Activated T-cell treated with anti-CD3 and anti-CD28 coated beads for 48 hours (primary cell): ENCODE measurements at places on chromosomes 1 and 21.
A peak's percentile ranks its signal among the peaks of the same experiment; 100 is the strongest.

- DNase-seq: no peak
These were observed 42.5 kb upstream of the POFUT2 start for GRCh38 chr21:45330075-45330781.

DNA sequence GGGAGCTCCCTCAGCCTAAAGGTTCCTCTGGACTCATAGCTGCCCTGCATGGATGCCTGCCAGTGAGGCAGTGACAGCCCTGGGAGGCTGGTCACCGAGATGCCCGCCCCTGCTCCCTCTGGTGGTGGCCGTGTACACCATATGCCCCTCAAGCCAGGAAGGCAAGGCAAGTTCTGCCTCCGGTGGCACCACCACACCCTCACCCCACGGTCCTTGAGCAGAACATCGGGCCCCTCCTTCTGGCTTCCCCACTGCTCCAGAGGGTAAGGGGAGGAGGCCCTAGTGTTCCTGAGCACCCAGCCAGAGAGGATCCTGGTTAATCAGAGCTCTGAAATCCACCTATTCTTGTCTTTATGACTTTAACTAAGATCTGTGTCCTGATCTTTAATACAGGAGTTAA lies 1.5 kb upstream of the S100A14 start:
- DNase-seq: no peak

GRCh38 chr1:167000546-167000945 lies 11.5 kb downstream of the MAEL start:
- no peak for DNase-seq

GRCh38 chr1:176866011-176866714 lies 298.3 kb downstream of the ASTN1 start:
- no peak for DNase-seq

- no peak for DNase-seq
These were observed 13.1 kb upstream of the PSMG1 start for GRCh38 chr21:39196310-39196709.

DNA sequence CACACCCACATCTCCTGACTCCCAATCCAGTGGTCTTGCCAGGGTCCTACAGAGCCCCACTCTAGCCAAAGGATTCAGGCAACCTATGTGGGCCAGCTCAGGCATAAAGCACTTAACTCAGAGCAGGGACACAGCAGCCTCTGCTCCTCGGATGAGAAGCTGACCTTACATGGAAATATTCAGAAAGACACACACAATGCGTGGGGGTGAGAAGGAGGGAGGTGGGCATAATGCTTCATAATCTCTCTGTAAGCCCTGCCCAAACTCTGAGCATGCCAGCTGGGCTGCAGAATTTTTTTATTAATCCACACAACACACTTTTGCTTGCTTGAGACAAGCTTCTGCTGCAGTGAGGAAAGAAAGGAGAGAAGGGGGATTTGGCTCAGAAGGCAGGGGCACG lies 21.6 kb downstream of the KCND3 start:
- no peak for DNase-seq

DNA sequence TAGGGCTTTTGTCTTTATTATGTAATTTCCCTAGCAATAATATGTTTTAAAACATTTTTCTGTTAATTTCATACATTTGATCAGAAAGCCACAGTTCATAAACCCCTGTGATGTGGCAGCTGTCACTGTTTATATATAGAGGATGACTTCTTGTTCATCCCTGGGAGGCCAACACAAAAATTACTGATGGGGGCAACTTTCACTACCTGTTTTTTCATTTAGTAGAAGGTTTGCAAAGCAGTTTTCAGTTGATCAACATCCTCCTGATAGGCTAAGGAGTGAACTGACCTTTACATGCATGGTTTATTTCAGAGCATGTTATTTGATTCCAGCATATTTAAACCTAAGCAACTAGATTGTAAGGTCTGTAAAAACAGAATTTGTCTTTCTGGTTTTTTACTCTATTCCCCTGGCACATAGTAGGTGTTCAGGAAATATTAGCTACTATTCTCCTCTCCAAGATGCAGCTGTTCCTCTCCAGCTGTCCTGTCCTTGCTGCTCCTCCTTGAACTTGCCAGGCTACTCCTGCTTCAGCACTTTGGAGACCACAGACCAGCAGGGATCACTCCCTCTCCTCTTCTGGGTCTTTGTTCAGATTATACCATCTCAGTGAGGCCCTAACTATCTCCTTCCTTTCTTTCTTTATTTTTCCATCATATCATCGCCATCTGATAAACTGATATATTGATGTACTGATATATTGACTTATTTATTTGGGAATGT lies 54.7 kb downstream of the ROR1 start:
- no peak for DNase-seq

GRCh38 chr1:109425391-109426280 lies 612 bp downstream of the PSMA5 start:
- peak; percentile 64 for DNase-seq

DNA sequence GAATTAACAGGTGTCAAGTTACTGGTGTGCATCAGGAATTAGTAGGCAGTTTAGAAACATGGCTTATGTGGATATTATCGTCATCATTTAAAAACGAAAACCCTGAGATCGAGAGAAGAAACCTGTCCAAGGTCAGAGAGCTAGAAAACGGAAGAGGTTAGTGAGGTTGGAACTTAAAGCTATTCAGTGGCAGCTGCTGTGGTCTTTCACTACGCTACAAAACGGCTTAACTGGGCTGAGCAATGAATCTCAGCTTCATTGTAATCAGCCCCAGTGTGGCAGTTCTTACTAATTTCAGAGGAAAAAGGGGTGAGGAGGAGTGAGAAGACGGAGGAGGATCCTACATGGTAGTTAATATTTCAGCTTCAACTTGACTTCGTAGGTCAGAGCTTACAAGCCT lies 77.9 kb downstream of the DAB1 start:
- no peak for DNase-seq

GRCh38 chr1:217453816-217454215 lies 177.1 kb downstream of the GPATCH2 start:
- DNase-seq: no peak

DNA sequence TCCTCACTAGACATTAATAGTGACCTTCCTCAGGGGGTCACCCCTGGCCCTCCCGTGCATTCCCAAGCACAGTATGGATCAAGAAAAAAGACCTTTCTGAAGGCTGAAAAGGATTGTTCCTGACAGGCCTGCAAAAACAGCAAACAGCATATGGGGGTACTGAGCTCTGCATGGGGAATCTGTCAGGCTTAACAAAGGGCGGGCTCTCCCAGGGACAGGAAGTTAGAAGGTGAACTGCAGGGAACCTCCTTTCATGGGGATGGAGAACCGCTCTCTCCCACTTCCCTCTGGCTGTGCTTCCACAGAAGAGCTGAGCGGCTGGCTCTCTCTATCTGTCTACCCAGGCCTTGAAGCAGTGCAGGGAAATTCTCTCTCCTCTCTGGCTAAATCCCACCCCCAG lies 91.7 kb downstream of the DTL start:
- no peak for DNase-seq

DNA sequence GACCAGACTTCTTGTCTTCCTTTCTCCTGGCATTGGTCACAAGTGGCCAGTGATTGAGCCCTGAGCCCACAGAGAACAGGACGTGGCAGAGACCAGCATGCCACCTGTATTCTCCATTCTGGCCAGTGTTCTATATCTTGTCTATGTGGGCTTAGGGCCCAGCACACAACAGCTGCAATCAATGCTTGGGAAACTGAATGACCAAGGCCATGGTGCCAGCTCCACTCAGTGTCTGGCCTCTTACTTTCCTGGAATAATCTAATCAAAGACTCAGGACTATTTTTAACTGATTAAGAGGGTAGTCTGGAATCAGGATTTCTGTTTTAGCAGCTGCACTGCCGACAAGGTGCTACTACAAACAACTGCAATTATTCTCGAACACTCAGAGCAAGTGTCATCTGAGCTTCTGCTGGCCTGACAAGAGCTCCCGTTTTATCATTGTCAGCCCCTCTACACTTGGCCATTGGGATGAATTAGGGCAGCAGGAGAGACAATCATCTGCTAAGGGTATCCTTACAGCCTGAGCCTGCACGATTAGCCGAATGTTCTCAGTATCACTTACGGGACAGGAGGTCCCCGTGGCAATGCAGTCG lies 74.4 kb upstream of the GRIK3 start:
- no peak for DNase-seq

DNA sequence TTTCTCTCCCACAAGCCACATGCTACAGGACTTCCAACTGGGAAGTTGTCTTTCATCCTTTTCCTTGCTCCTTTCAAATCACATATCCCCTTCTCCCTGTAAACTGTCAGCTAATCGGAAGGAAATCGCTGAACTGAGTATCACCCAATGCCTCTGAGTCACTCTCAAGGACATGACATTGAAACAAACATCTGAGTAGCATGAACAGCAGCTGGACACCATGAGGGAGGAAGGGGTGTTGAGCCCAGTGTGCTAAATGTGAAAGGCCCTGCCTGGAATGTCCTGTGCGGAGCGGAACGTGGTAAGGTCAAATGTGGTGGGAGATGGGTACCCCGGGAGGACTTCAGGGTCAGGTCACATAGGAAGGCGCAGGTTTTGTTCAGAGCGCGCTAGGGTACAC lies at the start of gene OR2AJ1:
TSS of gene OR2AJ1 (plus strand) at position 22 of the 400 bp plus-strand sequence. CDS start 8,880 bp downstream, outside the sequence.
- DNase-seq: no peak

DNA sequence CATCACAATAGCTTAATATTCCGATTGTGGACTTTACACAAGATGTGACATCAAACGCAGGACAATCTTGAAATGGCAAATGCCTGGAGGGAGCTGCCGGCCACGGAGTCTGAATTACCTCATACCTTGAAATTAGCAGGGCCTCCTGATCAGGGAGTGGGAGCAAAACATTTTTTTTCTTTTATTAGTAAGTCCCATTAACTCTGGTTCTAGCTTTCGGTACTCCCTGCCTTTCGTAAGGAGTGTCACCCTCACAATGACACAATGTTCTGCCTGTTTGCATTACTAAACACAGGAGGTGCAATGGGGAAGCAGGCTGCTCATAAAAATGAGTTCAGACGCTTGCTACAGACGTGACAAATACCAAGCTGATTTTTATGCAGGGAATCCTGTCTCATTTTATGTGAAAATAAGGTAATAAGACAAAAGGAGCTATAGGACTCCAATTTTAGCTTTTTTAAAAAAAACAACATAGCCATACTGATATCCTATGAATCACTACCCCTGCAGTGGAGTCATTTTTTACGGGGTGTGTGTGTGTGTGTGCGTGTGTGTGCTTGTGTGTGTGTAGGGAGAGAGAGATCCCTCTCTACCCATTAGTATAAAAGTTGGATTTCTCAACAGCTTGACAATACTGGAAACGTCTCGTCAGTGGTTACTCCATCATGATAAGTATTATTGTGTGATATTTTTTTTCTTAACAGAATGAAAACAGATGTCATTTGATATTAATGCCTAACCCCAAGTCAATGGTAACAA lies 205.1 kb upstream of the RUNX1 start:
- DNase-seq: no peak

DNA sequence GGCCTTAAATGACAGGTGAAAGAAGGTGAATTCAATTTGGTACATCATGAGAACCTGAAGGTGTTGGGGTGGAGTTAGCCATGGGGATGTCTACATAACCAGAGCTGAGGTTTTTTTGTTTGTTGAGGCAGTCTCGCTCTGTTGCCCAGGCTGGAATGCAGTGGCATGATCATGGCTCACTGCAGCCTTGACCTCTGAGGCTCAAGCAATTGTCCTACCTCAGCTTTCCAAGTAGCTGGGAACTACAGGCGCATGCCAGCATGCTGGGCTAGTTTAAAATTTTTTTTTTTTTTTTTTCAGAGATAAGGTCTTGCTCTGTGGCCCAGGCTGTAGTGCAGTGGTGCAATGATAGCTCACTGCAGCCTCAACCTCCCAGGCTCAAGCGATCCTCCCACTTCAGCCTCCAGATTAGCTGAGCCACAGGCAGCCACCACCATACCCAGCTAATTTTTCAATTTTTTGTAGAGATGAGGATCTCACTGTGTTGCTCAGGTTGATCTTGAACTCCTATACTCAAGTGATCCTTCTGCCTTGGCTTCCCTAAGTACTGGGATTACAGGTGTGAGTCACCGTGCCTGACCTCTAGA lies 1.9 kb upstream of the MPZ start:
- no peak for DNase-seq

- DNase-seq: no peak
These were observed 96.5 kb upstream of the CD34 start for GRCh38 chr1:208007319-208007937.

DNA sequence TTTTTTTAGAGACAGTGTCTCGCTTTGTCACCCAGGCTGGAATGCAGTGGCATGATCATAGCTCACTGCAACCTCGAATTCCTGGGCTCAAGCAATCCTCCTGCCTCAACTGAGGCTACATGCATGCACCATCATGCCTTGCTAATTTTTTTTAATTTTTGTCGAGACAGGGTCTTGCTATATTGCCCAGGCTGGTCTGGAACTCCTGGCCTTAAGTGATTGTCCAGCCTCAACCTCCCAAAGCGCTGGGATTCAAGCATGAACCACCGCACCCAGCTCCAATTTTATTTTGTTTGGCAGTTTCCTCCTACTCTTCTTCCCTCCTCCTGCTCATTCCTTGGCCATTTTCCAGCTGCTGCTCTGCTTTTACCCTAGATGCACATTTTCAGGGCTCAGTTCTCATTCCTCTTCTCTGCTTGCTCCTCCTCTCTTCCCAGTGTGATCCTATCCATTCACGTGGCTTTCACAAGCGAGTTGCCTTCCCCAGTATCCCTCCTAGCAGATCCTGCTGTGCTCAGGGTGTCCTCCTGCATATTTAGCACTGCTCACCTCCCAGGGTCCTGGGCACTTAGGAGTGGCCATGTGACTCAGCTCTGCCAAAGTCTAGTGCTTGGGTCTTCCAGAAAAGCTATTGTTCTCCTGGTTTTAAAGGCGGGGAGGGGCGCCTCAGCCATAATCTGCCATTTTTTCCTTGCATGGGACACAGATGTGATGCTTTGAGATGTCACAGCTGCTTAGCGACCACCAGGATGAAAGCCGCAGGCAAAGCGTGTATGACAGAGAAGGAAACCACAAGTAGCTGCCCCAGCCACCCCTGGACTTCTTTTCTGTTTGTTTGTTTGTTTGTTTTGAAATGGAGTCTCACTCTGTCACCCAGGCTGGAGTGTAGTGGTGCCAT lies 33.7 kb downstream of the PSEN2 start:
- no peak for DNase-seq

- DNase-seq: no peak
These were observed 37.5 kb upstream of the PLA2G2C start for GRCh38 chr1:20223551-20224419.

DNA sequence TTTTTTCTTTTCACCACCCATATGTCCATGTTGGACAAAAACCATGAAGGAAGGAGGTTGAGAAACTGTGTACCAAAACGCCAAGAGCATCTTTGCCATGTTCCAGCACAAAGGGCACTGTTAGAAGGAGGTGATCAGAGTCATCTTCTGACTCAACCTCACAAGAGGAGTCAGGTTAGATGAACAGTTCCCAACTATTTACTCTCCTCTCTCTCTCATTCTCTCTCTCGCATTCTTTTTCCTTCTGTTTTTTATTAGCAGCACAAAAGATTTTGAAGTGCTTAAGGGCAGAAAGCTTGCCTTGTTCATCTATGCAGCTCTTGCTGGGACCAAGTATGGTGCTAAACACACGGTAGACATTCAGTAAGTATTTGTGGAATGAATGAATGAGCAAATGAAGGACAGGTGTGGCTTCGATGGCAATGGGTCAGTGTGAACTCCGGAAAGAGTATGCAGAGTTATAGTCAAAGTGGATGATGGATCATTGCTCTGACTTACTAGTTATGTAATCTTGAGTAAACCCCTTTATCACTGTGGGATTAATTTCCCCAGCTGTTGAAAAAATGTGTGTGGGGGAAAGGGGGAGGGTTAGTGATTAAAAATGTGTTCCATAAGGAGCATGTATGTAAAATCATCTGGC lies 33.9 kb downstream of the DDR2 start:
- DNase-seq: no peak
